ENCODE measurements at places on chromosomes 16 and 17.

GRCh38 chr16:87829988-87830672, 39.2 kb downstream of the SLC7A5 start:
- DNase-seq = no peak

DNA sequence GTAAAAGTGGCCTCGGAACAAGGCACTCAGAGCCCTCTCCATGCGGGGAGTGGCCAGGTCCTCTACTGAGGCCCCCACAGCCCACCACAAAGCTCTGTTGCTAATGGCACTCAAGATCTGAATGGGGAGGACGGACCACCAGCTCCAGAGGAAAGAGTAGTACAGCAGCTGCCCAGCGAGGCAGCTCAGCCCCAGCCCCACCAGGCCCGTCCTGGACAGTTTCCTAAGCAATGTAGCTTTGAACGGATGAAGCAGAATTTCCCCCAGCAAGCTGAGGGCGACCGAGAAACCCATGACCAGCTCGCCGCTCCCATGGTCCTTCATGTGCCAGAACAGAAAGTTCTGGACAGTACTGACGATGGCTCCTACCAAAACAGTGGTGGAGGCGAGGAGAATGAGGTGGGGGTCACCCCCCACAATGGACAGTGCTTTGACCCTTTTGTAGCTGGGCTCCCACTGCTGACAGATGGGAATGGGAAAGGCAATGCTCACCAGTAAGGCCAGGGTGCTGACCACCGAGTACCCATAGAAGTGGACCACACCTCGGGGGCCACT, 1.5 kb downstream of the MFSD6L start:
- no peak for DNase-seq

DNA sequence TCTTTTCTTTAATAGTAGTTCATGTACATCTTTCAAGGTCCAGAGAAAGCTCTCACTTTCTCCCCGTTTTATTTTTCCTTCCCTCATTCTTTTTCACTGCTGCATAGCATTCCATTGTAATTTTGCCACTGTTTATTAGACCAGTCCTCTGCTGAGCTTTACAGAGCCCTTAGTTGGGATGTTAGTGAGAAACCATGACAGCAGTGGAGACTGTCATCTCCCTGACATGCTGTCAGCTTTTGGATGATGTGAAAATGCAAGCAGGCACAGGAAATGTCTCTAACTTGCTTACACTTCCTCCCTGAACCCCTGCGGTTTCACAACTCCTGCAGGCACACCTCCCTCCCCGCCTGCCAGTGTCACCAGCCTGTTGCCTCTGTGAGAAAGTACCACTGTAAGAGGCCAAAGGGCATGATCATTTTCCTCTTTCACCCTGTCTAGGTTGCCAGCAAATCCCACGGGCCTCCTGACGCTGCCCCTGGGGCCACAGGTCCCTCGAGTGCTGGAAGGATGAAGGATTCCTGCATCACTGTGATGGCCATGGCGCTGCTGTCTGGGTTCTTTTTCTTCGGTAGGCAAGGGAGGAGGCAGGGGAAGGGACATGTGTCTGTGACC, at the start of gene ITGAL:
Gene ITGAL, plus strand, starts transcription at position 415 of the 615 bp plus-strand sequence. Its CDS starts 96 bp downstream, at position 511.
- DNase-seq = peak; percentile 86

DNA sequence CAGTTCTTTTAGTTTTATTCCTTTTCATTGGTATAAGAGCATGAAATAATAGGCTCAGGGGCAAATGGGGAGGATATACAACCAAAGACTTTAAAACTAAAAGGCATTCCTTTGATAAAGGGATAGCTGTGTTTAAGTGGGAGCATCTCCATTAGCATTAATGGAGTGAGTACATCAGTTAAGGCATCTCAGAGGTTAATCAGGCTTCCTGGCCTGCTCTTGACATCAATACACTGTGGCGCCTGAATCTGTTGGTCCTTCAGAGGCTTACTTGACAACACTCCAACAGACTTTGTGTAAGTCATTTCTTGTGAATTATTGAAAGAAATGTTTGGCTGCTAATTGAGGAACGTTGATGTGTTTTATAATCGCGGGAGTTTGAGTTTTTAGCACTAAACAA, 230.7 kb downstream of the BCAS3 start:
- no peak for DNase-seq

GRCh38 chr17:73068322-73069153, 23.9 kb downstream of the SLC39A11 start:
- DNase-seq = no peak

GRCh38 chr17:57783338-57783742, 38.2 kb upstream of the CCDC182 start:
- DNase-seq = peak; percentile 76

GRCh38 chr17:7177191-7177953, 1.8 kb downstream of the ASGR1 start:
- DNase-seq = peak; percentile 55

DNA sequence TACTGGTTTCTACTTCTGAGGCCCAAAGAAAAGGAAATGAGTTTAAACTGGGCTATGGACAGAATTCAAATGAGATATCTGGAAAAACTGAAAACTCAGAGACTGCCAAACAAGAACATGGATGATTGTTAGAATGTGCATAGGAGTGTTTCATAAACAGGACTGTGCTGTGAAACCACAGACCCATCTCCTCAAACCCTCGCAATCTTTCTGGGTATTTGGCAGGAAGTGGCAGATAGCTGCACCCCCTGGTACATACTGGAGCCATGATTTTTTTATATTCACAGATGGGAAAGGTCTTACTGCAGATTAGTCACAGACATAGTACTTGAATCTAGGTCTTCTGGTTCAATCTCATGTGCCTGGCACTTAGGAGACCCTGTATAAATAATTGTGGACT, 145.0 kb downstream of the CCDC182 start:
- peak; percentile 52 for DNase-seq

DNA sequence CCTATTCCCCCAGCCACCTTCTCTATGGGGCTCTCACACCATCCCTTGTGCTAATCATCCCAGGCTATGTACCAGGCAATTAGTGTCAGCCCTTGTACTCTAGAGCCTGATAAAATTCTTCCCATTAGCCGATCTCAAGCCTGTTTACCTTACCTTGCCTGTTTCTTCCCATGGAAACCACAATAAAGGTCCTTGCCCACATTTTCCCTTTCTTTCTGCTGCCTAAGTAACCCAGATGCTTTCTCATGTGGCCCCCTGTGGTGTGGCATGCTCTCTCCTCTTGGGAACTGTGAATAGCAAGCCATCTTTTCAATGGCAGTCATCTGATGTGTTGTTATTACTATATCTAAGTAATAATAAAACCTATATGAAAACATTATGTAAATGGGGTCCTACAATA, 265.8 kb upstream of the ELAC2 start:
- DNase-seq = no peak

GRCh38 chr17:17525956-17526355, 29.8 kb upstream of the RASD1 start:
- no peak for DNase-seq

DNA sequence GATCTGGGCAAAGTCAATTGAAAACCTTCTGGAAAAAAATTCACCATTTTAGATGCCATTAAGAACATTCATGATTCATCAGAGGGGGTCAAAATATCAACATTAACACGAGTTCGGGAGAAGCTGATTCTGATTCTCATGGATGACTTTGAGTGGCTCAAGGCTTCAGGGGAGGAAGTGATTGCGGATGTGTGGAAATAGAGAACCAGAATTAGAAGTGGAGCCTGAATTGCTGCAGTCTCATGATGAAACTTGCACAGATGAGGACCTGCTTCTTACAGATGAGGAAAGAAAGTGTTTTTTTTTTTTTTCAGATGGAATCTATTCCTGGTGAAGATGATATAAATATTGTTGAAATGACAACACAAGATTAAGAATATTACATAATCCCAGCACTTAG, 12.9 kb downstream of the ITGAX start:
- DNase-seq = no peak

DNA sequence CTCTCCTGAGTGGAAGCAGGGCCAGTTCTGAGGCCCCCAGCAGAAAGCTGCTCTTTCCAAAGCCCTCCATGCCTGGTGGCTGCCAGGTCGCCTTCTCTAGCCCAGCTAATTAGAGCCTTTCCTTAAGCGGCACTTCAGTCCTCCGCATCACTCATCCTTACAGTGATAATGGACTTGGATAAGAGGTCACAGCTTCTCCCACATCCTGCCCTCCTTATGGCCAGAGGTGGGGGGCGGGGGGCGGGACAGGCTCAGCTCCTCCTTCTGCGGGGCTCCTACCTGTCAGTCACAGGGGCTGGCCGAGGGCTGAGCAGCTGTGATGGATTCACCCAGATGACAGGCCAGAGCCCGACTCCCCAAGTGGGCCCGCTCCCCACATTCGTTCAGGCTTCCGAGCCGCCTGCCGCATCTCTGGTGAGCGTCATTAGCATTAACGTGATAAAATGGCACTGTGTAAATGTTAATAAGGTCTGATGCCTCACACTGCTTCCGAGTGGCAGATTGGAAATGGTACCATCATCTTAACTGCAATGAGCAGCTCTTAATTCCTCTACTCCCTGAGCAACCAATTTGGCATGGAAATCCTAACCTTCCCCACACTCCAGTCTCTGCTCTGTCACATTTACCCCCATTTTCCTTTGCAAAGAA, 41.3 kb downstream of the GRIN2C start:
- no peak for DNase-seq

GRCh38 chr16:82603784-82604411, 22.9 kb upstream of the CDH13 start:
- DNase-seq = no peak

GRCh38 chr17:51741458-51741857, 417.1 kb downstream of the CA10 start:
- no peak for DNase-seq

DNA sequence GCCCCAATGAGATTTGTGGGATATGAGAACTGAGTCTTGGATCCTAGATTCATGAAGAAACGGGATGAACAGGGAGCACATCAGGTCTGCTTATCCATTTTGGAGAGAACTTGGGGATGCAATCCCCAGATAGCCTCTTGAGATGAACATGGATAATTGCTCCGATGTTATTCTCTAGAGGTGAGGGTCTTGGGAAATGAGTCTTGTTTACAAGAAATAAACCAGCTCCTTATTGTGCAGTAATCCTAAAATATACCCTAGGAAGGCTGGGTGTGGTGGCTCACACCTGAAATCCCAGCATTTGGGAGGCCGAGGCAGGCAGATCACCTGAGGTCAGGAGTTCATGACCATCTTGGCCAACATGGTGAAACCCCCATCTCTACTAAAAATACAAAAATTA, at the start of gene OR1D2:
Gene OR1D2, minus strand, starts transcription at position 101 of the 400 bp plus-strand sequence. CDS start 11,426 bp downstream, outside the sequence.
- no peak for DNase-seq

DNA sequence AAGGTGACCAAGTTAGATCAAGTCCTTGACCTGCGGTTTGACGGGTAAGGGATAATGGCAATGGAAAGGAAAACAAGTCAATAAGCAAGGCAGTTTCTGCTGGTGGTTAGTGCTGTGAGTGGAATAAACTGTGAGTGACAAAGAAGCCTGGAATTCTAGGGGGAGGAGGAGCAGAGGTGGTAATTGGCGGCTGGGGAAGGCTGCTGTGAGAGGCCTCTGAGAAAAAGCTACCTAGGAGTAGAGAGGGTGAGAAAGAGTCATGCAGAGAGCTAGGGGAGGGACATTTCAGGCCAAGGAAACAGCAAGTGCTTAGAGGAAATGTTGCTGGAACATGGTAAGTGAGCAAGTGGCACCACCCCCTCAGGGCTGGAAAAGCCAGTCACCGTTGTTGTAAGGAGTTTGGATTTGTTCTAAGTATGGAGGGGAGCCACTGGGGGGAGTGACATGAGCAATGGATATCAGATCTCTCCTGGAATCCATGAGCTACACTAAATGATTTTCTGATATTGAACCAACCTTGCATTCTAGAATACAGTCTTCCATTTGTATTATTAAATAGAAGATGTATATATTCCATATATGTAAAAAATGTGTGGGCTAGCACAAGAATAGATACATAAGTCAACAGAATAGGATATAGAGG, 6.7 kb downstream of the NLRC3 start:
- DNase-seq = no peak

GRCh38 chr17:68843522-68843921, 111.7 kb downstream of the ABCA8 start:
- DNase-seq = no peak

GRCh38 chr16:10228779-10229178, 46.6 kb upstream of the GRIN2A start:
- no peak for DNase-seq

DNA sequence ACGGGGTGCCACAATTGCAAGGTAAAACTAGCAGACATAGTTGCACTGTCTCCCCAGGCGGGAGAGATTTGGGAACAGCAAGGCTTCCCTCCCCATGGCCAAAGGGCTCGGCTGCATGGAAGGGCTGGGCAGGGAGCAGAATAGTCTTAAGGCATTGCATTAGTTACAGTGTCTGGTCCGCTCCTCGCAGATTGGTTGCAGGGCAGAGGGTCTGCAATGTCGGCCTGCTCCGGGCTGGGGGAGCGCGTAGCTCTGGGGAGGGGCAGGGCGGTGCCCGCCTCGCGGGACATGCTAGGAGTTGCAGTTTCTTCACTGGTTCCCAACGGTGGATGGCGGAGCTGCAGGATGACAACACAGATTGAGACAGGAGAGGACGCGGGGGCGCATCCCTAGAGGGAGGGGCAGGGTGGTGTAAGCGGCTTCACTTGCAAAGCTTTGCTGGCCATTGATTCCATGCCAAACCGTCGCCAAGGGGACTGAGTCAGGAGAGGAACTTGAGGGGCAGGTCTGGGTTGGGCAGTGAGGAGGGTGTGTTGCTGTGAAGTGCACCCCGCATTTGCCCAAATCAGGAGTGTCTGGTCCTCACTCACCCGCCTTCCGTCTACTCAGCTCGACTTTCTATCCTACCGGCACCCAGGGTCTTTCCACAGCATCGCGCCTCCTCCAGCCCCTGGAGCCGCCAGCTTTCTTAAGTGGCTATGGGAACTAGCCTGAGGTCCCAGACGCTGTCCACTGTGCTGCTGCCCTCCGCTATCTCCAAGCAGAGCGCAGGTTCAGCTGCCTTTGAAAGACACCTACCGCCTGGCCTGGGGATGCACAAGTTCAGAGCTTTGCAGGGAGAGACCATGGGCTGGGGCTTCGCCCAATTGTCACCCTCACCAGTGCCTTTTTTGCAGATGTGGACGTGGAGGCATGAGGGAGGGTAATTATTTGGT, 1748.9 kb downstream of the TP53TG3F start:
- no peak for DNase-seq

DNA sequence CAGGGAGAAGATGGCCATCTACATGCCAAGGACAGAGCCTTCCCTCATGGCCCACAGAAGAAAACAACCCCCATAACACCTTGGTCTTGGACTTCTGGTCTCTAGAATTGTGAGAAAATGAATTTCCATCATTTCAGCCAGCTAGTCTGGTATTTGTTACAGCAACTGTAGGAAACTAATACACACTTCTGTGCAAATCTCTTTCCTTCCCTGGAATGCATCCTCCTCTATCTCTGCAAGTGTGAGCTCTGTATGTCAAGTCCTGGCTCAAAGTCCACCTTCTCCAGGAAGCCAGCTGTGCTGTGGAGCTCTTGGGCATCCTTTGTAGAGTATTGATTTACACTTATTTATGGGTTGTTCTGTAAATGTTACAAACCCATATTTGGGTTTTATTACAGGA, 89.7 kb downstream of the SDK2 start:
- DNase-seq = no peak

- no peak for DNase-seq
These were observed 12.7 kb downstream of the WFDC1 start for GRCh38 chr16:84307209-84307954.

- DNase-seq = no peak
These were observed 84.6 kb downstream of the GSG1L start for GRCh38 chr16:27978876-27979275.

- no peak for DNase-seq
These were observed 25.2 kb downstream of the SREBF1 start for GRCh38 chr17:17811381-17812210.

GRCh38 chr17:58196610-58197009, 4.1 kb downstream of the EPX start:
- no peak for DNase-seq

Measured in T-helper 2 cell treated with Interferon-gamma antibody and Interleukin-4, amounts not matched to agents 5 μg/mL and 100 μg/mL, for 36 hours (primary cell).